H54 (cell line): ENCODE measurements at places on chromosomes 4 and X.

GRCh38 chr4:153900426-153900825, 111.5 kb upstream of the SFRP2 start:
- DNase-seq, result no peak

- no peak for DNase-seq
Observed at GRCh38 chr4:161919442-161920220, 244.2 kb downstream of the FSTL5 start.

GRCh38 chr4:110586131-110586850, 36.6 kb downstream of the PITX2 start:
- peak; percentile 24 for DNase-seq

- DNase-seq, result no peak
Observed at GRCh38 chr4:168485156-168485910, 5.0 kb upstream of the DDX60L start.

DNA sequence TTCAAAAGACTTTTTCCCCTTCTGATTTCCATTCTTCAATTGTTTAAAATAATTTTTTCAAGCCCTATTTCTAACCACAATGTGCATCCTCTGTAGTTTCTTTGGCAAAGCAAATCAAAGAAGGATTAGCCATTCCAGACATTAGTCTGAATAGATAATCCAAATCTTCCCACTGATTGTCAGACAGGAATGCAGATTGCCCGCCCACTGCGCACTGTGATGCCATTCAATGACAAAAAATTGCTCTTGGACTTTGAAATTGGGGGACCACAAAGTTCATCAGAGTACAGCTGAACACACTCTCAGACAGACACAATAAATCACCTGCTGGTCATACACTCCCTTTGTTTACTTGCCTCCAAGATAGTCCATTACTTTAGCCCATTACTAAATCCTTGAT, 216.5 kb upstream of the DKK2 start:
- DNase-seq, result no peak

- DNase-seq, result no peak
Observed at GRCh38 chrX:50614460-50614859, 143.8 kb upstream of the DGKK start.

DNA sequence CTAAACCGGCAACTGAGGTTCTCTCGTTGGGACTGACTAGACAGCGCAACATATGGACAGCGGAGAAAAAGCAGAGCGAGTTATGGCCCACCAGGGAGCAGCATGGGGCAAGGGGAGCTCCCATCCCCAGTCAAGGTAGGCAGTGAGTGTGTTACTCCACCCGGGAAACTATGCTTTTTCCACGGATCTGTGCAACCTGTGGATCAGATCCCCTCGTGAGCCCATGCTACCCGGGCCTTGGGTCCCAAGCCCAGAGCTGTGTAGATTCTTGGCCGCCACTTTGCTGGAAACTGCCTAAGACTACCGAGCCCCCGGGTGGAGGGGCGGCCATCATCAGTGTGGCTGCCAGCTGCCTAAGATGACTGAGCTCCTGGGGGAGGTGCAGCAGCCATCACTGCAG, 140.9 kb downstream of the PAPSS1 start:
- no peak for DNase-seq

DNA sequence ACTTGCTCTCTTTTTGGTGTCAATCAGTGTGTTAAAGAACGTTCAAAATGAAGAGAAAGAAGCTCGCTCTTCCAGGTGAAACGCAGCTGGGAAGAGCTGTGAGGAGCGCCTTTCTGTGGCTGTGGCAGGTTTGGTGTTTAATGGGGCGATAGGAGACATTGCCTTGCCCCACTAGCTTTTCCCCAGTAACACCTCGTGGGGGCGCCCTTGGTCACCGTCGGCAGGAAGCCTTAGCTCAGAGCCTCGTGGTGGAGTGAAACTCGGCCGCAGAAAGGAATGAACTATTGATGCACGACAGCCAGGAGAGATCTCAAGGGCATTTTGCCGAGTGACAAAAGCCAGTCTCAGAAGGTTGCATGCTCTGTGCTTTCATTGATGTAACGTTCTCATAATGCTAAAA, 65.1 kb downstream of the GPR143 start:
- no peak for DNase-seq

- DNase-seq, result no peak
Observed at GRCh38 chr4:41701983-41702382, 46.5 kb downstream of the PHOX2B start.

DNA sequence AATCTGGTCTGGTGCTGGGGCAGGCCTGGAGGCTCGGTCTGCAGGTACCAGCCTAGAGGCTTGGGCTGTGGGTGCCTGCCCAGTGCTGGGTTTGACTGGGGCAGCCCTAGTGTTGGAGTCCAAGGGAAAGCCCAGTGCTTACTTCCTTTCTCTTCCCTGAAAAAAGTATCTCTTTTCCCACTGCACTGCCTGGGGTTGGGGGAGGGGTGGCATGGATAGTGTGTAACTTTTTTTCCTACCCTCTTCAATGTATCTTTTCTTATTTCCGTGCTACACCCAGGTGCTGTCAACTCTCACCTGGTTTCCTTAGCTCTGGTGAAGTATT, 21.6 kb downstream of the KANTR start:
- DNase-seq, result no peak

- no peak for DNase-seq
Observed at GRCh38 chr4:173752610-173753230, 222.7 kb upstream of the HAND2 start.

DNA sequence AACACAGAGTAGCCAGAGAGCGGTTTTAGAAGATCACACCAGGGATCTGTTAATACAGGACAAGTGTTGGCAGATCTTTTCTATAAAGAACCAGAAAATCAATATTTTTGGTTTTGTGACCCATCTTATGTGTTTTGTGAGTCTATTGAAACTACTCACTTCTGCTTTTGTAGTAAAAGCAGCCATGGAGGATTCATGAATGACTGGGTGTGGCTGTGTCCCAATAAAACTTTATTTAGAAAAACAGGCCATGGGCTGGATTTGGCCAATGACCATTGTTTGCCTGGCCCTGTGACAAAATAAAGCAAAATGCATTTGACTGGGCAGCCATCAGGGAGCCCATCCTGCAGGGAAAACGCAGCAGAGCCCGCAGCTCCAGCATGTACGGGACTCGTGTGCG, 99.9 kb upstream of the ADRA2C start:
- no peak for DNase-seq

- no peak for DNase-seq
Observed at GRCh38 chrX:150203248-150203645, 159.9 kb upstream of the MAMLD1 start.

DNA sequence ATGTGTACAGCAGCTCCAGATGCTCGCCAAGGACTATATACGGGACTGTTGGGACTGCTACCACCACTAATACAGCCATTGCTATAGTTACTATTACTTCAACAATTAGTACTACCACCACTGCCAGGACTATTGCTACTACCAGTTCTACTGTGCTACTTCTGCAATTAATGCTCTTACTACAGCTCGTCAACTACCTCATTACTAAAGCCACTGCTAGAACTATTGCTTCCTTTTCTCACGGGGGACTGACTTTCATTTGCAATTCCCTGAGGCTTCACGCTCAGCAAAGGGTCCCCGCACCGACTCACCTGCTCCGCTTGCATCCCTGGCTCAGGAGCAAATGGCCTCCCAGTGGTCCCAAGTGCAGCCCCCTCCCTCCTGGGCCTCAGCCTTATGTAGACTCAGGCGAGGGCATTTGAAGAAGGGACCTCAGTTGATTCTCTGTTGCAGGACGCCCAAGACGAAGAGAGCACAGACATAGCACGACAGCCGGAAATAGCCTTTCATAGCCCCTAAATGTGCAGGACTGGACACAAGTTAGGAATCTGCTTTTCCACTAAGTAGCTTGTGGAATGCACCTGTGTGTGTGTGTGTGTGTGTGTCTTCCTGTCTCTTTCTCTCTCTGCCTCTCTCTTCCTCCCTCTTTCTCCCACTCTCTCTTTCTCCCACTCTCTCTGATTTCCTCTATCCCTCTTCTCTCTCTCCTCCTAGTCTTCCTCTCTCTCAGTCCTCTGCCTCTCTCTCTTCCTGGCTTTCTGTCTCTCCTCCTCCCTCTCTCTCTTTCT, 294.8 kb downstream of the ASMT start:
- DNase-seq, result no peak

DNA sequence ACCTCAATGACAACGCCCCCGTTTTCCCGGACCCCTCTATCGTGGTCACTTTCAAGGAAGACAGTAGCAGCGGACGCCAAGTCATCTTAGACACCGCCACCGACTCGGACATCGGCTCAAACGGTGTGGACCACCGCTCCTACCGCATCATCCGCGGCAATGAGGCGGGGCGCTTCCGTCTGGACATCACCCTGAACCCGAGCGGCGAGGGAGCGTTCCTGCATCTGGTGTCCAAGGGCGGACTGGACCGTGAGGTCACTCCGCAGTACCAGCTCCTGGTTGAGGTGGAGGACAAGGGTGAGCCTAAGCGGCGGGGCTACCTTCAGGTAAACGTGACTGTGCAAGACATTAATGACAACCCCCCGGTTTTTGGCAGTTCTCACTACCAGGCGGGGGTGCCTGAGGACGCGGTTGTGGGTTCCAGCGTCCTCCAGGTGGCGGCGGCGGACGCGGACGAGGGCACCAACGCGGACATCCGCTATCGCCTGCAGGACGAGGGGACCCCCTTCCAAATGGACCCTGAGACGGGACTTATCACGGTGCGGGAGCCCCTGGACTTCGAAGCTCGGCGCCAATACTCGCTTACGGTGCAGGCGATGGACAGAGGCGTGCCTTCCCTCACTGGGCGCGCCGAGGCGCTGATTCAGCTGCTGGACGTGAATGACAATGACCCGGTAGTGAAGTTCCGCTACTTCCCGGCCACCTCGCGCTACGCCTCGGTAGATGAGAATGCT, 2.2 kb downstream of the FAT4 start:
- DNase-seq, result no peak

- DNase-seq, result peak; percentile 6
Observed at GRCh38 chr4:109912706-109913595, at the start of gene EGF. Gene EGF (plus strand): TSS chr4:109912883. CDS start chr4:109913336, 453 bp downstream.

DNA sequence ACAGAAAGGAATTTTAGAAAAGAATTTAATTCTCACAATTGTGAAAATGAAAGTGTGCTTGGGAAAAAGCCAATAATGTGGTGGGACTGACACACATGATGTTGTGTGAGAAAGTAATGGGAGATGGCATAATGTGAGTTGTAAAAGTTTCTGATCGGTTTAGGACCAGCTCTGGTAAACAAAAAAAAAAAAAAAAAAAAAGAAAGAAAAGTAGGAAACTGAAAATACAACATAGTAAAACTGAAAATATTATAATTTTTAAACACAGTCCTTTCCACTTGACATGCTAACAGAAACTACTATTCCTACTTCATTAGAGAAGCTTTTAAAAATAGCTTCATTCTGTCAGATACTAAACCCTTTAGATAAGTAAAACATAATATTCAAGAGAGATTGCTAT, 28.2 kb downstream of the RAP1GDS1 start:
- DNase-seq, result no peak

- no peak for DNase-seq
Observed at GRCh38 chr4:101334963-101335572, 12.3 kb downstream of the PPP3CA start.

DNA sequence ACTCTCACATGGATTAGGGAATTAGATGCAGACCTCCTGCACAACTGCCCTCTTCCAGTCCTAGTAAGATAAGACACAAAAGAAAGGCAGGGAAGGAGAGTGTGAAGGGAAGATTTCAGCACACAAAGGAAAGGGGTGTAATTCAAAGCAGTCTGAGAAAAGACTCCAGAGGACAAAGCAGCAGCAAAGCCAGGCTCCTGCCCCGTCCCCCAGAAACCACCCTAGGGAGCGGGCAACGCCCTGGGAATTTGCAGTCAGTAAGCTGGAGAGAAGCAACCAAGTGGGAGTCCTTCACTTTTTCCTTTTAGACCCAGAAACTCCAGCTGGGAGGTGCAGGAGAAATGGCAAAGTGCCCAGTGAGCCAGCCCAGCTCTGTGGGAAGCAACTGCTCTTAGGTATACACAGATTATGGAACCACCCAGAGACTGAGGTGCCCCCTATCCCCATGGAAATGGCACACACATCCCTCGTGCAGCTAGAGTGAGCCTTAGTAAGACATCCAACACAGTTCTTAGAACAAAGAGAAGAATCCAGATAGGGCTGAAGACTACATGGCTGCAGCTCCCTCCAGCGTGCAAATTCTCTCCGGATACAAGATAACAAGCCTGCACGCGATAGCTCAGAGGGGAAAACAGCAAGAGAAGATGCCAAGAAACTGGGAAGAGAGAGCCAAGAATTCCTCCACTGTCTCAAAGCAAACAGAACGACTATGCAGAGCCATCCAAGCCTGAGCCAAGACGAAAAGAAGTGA, 26.5 kb upstream of the IRAK1 start:
- DNase-seq, result no peak

GRCh38 chrX:143781103-143781502, 60.6 kb upstream of the SPANXN2 start:
- peak; percentile 9 for DNase-seq

GRCh38 chrX:21847342-21847741, 7.9 kb downstream of the MBTPS2 start:
- DNase-seq, result no peak

GRCh38 chr4:52425751-52426326, 233.3 kb downstream of the USP46 start:
- DNase-seq, result no peak

GRCh38 chr4:5710065-5710960, 688 bp upstream of the EVC start:
- peak; percentile 19 for DNase-seq

DNA sequence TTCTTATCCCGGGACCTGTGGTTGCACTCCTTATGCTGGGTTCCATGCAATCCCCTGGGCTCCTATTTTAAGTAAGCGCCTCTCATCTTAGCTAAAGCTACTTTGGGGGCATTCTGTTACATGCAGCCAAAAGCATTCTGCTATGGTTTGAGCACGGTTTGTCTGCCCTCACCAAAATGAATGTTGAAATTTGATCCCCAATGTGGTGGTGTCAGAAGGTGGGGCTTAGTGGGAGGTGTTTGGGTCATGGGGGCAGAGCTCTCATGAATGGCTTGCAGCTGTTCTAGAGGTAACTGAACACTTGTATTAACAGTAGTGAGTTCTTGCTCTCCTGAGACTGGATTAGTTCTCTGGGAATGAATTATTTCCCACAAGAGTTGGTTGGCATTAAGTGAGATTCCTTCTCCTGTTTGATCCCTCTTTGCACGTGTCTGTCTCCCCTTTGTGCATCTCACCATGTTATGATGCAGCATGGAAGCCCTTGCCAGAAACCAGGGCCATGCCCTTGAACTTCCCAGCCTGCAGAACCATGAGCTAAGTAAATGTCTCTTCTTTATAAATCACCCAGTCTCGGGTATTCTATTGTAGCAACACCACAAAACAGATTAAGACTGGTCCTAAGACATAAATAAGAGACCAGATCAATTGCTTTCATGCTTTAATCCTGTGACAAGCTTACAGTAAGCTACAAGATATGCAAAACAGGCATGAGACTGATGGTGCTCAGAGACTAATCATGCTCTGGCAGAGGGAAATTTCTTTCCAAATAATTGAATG, 141.8 kb downstream of the TSPAN5 start:
- no peak for DNase-seq

DNA sequence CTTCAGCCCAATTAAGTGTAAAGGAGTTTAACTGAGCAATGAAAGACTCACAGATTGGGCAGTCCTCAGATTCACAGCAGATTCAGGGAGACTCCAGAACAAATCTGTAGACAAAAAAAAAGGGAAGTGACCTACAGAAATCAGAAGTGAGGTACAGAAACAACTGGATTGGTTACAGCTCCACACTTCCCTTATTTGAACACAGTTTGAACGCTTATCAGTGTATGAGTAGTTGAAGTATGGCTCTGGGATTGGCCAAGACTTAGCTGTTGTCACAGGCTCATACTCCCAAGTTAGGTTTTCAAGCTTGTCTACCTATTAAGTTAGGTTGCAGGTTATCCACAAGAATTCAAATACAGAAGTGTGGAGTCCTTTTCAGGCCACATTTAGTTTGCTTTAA, 112.4 kb upstream of the ELOVL6 start:
- no peak for DNase-seq

- DNase-seq, result no peak
Observed at GRCh38 chrX:40104630-40104984, 6.8 kb upstream of the BCOR start.
